ENCODE measurements at places on chromosomes 7 and 10.
A peak's percentile ranks its signal among the peaks of the same experiment; 100 is the strongest.

GRCh38 chr7:18997477-18998150, 119.8 kb downstream of the TWIST1 start:
- DNase-seq, result no peak

GRCh38 chr10:13670311-13670710, 83.5 kb downstream of the PRPF18 start:
- DNase-seq, result no peak

GRCh38 chr10:86674912-86675311, 6.6 kb downstream of the LDB3 start:
- DNase-seq, result no peak

DNA sequence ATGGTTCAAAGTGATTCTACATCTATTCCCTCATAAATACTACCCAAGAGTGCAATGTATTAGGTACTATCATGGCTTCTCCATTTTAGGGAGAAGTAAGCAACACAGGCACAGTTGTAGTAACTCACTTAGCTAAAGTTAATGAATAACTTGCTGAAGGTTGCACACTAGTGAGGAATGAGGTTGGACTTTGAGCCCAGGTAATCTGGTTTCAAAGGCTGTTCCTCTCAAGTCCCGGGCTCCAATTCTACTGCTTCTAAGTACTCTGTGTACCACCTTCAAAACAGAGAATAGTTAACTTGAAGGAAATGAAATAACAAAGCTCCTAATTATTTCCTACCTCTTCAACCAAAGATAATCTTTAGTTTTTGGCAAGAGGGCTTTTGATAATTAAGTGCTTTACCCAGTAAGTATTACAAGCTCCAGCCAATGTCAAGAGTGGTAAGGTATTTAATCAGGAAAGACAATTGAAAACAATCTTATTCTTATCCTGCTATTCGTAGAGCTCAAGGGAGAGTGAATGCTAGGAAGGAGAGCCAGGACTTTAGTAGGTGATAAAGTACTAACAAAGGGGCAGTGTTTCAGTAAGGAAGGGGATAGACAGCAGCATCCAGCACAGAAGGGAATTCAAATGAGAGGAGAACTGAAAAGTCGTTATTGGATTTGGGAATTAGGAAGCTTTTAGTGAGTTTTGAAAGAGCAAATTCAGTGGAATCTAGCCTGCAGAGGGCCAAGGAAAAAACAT, 158.2 kb upstream of the PTPRZ1 start:
- no peak for DNase-seq

GRCh38 chr7:104934665-104935064, 79.3 kb upstream of the KMT2E start:
- no peak for DNase-seq

DNA sequence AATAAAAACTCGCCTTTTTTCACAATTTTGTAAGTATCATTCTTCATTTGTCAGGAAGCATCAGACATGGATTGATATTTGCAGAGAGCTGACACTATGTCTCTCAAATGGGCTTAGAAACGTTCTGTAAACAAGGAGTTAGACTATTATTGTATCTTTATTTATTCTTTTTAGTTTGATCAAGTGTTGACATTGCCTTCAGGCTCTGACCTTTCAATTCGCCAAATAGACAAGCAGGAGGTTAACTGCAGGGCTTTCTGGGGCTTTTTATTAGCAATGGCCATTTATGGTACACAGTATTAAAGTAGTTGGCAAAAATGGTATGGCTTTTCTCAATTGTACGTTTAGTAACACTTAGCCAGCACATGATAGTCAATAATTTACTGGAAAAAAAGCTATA, 221.7 kb downstream of the ZWINT start:
- no peak for DNase-seq

- DNase-seq, result no peak
Measured at GRCh38 chr10:6056411-6057135, 5.6 kb downstream of the IL2RA start.

DNA sequence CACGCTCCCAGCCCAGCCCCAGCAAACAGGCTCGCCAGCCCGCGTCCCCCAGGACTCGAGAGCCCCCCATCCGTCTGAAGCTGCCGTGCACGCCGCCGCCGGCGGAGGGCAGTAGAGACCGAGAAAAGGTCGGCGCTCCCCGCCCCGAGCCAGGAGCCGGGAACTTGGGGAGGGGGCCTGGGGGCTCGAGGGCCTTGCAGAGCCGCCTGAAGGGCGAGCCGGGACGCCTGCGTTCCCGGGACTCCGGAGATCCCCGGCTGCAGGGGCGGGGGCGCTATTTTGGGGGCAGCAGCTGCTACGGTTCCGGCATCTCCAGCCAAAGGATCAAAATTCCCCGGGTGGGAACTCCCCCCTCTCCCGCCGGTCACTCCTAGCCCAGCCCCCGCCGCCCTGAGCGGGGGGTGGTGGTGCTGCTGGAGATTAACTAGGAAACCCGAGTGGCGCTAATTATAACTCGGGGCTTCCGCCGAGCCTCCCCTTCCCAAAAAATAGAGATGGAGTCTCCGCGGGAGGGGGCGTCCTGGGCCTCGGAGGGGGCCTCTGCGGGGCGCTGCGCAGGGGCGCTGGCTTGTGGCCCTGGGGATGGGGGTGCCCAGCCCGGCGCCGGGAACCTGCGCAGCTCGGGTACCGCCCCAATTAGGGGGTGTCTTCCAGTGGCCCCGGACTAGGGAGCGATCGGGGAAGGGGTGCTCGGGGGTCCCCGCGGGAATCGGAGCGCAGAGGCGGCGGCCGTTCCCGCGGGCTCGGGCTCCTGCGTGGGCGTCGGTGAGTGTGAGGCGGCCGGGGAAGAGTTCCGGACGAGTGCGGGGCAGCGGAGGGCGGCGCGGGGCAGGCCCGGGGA, 608 bp downstream of the ACHE start:
- peak; percentile 31 for DNase-seq

DNA sequence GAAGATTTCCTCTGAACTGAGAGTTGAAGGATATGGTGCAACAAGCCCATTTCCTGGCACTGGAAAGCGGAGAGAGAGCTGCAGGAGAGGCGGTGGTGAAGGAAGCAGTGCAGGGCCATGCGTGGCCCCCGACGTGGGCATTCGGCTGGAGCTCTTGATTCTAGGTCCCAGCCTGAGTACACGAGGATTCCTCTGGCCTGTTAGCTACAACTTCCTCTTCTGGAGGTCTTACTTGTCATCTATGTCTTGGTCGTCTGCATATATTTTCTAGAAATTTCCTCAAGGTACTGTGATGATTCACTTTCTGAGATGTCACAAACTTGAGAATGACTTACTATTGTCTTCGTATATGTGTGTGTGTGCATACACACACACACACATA, 59.2 kb upstream of the JAZF1 start:
- no peak for DNase-seq

DNA sequence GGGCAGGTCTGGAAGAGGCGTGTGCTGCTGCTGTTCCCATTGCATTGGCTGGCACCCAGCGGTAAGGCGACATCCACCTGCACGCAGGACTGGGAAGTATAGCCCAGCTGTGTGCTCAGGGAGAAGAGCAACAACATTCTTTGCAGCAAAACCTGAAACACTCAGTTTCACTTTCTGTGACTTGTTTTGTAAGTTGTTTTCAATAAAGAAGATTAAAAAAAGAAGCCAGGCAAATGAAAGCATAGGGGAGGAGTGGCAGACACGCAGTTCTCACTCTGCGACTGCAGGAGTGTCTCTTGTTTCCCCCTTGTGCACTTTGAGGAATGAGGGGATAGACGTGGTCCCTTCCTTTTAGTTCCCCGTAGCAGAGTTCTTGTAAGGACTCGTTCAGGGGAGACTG, 5.8 kb downstream of the FBH1 start:
- no peak for DNase-seq

DNA sequence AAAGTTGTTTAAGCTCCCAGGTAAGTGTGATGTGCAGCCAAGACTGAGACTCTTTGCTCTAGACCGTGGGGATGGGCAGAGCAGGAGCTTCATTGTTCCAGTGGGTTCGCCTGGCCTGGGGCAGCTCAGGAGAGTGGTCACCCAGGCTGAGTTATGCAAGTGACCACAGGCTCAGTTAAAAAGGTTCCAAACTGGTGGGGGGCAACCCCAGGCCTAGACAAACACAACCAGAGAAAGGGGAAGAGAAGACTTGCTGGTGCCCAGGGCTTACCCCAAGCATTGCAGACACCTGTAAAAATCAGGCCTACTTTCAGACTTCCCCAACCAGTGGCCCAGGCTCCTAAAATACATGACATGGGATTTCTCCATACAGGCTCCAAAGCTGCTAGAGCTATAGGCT, 21.6 kb downstream of the CREB3L2 start:
- no peak for DNase-seq

GRCh38 chr7:29598613-29599012, 35.0 kb downstream of the PRR15 start:
- no peak for DNase-seq

DNA sequence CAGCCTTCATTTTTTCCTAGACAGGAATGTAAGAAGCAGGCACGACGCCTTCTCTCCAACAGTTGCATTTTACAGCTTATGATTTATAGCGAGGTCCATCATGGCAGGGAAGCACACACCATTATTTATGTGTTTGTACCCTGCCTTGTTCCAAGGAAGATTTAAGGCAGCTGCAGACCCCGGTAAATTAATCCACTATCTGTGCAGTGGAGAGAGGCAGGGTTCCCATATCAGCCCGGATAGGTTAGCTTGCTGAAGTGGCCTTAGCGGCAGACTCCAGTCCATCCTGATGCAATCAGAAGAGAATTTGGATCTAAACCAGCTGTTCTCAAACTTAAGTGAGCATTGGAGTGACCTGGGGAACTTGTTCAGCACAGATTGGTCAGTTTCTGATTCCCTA, 359.4 kb downstream of the GALNT17 start:
- DNase-seq, result no peak

GRCh38 chr10:126235091-126235978, 152.9 kb downstream of the ADAM12 start:
- DNase-seq, result no peak

DNA sequence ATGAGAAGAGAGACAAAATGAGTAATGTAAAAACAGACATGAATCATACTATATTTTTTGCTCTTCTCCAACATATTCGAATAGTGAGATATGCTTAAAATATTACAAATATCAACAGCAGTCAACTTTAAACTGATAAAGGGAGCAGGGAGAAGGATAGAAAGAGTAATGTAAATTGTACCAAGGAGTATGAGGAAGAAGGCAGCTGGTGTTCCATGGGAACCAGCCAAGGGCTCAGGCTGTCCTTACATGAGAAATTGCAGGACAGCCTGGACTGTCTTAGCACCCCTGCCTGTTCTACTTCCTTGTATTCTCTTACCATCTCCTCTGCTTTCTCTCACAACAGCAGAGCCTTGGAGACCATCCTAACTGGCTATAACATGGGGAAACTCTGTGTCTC, 128.7 kb downstream of the TSPAN12 start:
- no peak for DNase-seq

GRCh38 chr7:7203813-7204575, 21.6 kb downstream of the C1GALT1 start:
- DNase-seq, result no peak

- no peak for DNase-seq
Measured at GRCh38 chr10:79483299-79483698, 29.0 kb upstream of the EIF5AL1 start.

DNA sequence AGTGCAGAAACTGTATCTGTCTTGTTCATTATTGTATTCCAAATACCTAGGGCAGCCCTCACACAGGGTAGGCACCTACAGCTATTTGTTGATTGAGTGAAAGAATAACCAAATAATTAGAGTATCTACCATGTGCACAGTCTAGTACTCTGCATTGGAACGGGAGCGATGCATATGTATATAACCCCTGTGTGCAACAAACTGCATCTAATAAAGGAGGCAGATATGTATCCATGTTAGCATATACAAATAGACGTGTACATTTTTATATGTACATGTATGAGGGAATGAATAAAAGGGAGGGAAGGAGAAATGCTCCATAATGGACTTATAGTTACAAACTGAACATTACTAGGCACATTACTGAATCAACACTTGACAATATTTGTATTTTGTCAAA, 191.3 kb upstream of the PTPRZ1 start:
- no peak for DNase-seq

GRCh38 chr7:50474382-50475160, 24.4 kb upstream of the FIGNL1 start:
- DNase-seq, result no peak

GRCh38 chr10:130066743-130067142, 43.9 kb downstream of the C10orf143 start:
- no peak for DNase-seq

DNA sequence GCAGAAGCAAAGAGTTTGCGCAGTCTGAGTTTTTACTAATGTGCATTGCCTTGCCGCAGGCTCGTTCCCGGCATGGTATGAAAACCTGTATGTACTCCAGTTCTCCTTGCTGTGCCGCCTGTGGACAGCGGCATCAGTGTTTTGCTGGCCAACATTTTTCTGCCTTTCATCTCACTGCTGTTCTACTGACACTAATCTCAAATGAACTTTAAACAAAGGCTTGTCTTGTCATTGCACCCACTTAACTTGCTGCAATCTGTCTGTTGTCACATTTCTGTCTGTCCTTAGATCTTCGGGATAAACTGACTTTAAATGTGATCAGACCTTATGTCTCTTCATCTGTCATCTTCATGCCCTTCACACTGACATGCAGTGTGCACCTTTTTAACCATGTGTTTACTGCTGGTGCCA, 71.7 kb upstream of the ZNRF2 start:
- no peak for DNase-seq

DNA sequence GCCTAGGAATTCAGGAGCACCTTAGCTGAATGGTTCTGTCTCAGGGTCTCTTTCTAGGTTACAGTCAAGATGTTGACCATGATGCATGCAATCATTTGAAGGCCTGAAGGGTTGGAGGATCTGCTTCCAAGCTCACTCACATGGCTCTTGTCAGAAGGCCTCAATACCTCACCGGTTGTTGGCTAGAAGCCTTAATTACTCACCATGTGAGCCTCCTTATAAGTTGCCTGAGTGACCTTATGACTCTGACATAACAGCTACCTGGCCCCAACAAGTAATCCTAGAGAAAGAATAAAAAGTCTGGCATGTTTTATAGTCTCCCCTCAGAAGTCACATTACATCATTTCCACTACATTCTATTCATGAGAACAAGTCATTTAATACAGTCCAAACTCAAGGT, 3.4 kb upstream of the C1GALT1 start:
- DNase-seq, result no peak

- no peak for DNase-seq
Measured at GRCh38 chr7:12923971-12924370, 236.5 kb downstream of the ARL4A start.

- DNase-seq, result no peak
Measured at GRCh38 chr7:36810489-36810888, 86.2 kb upstream of the AOAH start.

DNA sequence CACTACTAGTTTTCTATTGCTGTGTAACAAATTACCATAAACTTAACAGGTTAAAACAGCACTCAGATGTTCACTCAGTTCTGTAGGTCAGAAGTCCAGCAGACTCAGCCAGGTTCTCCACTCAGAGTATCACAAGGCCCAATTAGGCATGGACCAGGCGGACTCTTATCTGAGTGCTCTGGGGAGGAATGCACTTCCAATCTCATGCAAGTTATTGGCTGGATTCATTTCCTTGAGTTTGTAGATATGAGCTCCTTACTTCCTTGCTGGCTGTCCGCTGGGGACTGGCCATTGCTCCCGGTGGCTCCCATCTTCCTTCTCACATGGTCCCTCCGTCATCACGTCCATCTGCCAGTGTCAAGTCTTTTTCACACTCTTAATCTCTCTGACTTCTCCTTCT, 137.0 kb upstream of the PRR15 start:
- no peak for DNase-seq

Measured in amygdala (tissue), 56 donors.